IMR-90 (cell line): ENCODE measurements at places on chromosomes 12 and 14.

DNA sequence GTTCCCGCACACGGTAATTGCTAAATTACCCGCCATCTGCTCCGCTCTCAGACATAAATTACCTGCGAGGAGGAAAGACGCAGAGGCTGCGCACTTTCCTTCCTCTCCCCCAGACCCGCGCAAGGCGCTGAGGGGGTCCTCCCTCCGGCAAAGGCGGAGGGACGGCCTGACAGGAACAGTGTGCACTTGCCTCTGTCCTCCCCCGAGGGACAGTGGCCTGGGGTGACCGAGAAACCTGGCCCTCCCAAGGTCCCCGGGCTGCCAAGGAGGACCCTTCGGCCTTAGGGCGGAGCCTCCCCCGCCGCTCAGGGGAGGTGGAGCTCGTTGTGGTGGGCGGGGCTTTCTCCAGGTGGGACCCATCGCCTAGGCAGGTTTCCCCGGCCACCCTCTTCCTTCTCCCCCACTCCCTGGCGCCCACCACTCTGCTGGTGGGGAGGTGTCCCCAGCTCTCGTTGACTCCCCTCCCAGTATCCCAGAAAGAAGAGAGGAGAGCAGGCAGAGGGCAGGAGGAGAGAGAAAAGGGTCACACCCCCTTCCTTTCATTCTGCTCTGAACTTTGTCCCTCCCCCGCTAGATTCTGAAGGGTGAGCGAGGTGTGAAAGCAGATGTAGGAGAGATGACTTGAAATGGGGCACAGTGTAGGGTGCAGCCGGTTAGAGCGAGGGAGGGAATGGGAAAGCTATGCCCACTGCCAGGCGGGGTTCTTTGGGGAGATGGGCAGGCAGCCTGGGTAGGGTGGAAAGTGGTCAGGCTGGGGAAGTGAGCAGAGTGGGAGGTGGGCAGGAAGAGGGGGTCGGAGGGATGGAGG is 11.4 kb upstream of the CALCOCO1 start:
- DNase-seq, result no peak

DNA sequence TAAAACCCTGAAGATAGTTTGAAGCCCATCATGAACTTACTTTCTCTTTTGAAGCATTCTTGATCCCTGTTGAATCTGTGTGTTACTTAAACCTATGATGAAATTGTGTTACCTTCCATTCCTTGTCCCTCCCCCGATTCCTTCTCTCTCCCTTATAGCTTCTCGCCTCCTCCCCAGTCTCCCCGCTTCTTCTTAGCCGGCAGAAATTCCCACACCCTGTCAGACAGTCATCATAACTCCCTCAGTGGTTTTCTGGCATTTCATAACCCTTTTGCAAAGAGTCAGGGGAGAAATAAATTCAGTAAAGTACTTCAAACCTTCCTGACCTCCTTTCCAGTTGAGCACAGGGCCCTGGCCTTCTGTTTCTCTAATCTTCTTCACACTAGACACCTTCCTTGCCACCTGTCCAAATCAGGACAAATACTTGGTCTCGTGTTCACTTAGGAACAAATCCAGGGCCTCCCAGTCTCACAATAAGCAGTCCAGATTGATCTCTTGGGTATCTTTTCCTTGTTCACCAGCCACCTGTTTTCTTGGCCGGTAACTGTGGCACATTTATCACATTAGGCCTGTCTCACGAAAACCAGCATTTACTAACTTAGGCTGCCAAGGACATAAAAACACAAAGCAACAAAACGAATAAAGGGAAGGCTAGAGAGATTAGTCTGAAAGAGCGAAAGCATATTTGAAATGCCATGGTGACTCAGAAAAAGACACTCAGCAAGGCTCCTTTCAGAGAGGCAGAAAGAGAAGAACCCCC is 355.9 kb downstream of the TMTC2 start:
- DNase-seq, result no peak

DNA sequence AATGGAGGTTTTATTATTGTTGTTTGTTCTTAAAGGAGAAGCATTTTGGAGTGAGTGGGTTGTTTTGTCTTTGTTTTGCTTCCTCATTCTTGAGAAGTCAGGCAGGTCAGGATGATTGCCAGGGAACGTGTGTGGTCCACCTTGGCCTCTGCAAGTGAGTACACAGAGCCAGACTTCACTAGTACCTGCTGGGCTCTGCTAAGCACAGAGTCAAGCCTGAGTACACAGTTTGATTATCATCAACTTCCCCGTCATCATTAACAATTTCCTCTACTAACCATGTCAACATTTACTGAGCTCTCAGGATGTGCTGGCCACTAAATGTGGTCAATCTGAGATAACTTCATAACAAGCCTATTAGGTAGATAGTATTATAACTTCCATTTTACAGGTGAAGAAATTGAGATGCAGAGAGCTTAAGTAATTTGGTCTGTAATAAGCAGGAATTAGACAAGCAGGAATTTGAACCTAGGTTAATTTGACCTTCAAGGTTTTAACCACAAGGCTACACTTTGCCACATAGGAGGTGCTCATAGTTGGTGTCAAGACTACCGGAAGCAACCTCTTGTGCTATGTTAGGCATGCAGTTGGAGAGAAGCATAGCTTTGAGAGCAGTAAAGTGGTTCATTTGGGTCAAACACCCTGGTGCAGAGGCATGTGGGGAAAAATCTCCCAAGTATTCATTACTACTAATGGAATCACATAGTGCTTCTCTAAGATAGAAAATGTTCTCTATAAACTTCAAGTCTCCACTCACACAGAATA is 178.3 kb downstream of the NUAK1 start:
- no peak for DNase-seq

DNA sequence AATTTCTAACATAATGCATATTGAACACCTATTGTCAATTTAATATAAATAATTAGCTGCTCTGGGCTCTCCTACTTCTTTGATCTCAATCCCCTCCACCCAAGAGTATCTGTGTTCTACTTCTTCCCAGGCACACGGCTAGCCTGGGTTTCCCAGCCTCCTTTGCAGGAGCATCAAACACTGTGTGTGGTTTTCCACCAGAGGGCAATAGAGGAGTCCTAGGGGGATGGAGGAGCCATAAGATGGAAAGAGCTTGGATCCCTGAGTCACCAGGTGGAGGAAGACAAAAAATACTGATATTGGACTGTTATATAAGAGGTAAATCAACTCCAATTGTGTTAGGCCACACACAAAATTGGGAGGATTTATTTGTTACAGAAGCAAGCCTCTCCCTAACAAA is 333.7 kb downstream of the GLT1D1 start:
- DNase-seq, result no peak

DNA sequence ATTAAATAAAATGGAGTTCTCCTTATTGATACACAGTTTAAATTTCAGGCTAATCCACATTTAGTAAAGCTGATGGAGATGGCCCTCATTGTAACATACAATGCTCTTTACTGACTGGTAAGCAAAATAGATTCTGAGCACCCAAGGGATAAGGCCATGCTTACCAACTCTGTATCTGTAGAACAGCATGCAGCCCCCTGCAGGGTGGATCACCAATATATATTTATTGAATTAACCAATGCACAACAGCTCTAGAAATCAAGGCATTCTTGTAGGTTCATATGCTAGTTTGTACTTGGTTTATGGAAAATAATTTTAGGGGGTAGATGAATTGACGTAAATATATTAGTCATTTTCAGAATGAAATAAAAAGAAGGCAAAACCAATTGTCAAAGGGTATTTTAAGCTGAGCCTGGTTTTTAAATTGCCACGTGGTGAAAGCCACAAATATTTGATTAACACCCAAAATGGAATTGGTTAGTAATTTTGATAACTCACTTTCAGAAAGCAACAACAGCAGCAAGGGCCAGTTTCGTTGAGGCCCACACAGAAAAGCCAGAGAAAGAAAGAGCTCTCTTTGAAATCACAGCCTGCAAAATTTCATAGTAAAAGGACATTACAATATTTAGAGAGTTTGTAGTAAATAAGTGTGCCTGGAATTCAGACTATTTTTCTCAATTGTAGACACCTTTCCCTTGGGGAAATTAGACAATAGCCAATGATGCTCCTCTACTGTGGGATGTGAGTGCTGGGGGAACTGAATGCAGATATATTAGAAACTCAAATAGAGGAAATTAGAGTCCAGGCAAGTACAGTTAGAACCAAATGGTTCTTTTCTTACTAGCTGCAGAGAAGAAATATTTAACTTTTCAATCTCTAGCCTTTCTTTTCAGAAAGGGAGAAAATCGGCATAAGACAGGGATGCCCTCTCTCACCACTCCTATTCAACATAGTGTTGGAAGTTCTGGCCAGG is 216.2 kb upstream of the ABCD2 start:
- no peak for DNase-seq

GRCh38 chr12:1657688-1658087 is 28.7 kb downstream of the WNT5B start:
- DNase-seq, result no peak
